Non-pigmented ciliary epithelial cell (primary cell): ENCODE measurements at places on chromosomes 3 and 15.

GRCh38 chr15:79816571-79816970 lies 80.2 kb downstream of the MTHFS start:
- DNase-seq = no peak

DNA sequence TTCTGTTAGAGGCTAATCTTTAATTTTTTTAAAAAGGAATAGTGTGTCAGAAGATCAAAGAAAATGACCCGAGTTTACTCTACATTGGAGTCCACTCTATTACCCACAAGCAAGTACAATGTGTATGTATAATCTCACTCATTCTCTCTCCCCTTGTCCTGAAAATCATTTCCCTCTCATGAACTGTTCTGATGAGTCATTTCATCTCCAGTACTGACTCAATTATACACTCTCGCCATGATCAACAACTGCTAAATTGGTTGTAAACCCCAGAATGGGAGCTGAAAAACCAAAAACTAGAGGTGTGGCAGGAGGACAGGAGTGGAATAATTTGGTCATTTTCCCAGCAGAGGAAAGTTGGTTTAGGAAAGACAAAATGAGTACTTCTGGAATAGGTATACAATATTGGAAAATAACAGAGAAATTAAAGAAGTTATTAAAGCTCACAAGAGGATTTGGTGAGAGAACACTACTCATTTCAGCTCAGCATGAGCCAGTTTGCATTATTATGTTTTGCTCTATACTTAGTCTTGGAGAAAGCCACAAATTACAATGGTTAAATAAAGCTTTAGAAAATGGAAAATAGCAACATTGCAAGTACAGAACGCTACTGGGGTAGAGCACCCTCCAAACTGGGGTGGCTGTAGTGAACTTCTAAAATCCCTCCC lies 144.3 kb upstream of the PFN2 start:
- peak; percentile 22 for DNase-seq

DNA sequence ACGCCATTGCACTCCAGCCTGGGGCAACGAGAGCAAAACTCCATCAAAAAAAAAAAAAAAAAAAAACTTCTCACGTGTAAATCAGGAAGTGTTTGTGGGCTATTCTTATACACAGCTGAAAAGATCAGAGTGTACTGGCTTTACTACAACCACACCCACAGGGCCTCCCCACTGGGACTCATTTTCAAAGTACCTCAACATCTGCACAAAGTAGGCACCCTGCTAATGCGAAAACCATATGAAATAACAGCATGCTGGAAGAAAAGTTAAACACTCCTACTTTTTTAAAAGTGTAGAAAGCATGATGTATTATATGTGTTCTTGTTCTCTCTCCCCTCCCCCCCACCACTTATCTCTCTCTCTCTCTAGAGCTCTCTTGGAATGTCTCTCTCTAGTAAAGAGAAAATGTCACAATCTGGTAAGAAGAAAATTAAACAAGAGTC lies 11.1 kb downstream of the UACA start:
- no peak for DNase-seq

- no peak for DNase-seq
These were observed 16.1 kb upstream of the DCBLD2 start for GRCh38 chr3:98917608-98918007.

DNA sequence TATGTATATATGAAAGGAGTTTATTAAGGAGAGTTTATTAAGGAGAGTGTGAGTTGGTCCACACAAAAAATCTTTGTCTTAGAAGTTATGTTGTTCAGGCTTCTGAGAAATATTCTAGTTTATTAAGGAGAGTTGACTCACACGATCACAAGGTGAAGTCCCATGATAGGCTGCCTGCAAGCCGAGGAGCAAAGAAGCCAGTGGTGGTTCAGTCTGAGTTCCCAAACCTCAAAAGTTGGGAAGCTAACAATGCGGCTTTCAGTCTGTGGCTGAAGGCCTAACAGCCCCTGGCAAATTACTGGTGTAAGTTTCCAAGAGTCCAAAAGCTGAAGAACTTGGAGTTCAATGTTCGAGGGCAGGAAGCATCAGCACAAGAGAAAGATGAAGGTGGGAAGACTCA lies 42.4 kb upstream of the DAZL start:
- DNase-seq = no peak

- DNase-seq = no peak
These were observed 7.1 kb upstream of the SLC30A4 start for GRCh38 chr15:45529613-45530012.

DNA sequence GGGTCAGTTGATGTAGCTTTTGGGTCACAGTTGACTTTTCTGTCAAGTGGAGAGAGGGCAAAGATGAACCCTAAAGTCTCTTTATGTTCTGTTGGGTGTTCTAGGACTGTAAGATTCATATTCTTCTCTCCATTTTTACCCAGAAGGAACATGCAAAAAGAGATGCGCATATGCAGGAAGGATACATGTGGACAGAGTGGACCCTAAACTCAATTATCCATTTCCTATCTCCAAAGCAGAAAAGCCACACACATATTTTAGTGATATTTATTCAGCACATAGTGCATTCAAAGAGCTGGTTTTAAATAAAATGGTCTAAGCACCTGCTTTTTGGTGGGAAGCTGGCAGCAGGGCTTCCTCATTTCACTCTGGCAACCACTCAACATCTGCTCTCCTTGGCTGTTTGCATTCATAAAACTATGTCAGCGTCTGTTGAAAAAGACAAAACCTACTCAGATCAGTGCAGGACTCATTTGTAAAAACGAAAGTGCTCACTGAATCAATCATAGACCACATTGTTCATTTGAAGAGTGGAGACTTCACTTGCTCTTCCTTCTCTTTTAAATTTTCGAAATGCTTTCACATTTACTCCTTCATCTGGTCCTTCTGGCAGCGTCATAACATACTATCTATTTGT lies 96.6 kb downstream of the SEMA6D start:
- no peak for DNase-seq

- DNase-seq = no peak
These were observed 54.6 kb downstream of the ARHGEF3 start for GRCh38 chr3:56747150-56747549.

DNA sequence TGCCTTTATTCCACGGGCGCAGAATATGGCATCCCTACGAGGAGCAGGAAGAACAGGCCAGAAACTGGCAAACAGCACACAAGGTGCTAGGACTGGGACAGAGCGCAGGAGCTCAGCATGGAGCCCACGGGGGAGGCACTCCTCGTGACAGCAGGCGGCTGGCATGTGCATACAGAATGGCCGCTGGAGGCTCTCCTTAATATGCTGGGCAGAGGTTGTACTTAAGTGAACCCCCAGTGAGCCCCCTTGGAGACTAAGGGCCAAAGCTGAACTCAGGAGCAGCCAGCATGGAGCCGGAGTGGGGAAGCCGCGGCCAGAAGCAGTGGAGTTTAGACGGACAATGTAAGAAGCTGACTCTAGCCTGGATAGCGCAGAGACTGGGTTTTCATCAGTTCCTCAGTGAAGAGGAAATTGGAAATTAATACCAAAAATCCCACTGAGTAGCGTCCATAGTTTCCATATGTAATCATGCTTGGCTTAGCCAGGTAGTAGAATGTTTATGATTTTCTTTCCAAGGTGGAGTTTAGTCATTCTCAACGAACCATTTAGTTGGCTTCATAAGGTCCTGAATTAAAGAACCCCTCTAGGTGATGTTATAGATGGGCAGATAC lies 69.4 kb downstream of the EPHB3 start:
- no peak for DNase-seq

DNA sequence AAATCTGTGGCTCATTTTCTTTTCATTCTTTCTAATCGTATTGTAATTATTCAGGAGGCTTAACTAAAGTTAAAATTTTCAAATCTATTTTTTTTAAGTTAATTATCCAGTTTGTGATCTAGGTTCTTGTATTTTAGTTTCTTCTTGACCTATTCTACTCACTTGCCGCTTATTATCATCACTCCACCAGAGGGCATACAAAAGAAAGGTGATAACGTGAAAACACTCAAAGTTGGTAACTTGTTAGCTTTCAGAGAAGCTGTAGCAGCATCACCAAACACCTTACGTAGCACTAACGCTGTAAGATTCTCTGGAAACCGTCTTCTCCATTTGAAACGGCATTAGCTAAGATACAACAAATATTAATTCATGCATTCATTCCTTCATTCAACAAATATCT lies 4.8 kb downstream of the GNB4 start:
- DNase-seq = no peak

DNA sequence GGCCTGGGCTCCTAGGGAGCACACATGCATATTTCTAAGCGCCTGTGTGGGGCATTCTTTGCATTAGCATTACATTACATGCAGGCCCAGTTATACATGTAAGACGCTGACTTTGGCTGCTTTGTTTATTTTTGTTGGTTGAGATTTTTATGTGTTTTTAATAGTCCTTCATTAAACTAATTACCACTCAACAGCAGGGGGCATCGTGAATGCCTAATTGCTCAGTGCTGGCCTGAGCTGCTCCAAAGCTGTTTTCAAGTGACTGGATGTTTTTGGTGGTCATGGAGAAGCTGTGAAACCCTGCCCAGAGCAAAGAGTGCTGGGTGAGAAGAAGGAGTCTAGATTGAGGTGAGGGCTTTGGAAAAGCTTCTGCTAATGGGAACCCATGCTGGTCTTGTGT lies 41.5 kb downstream of the GPD1L start:
- no peak for DNase-seq

DNA sequence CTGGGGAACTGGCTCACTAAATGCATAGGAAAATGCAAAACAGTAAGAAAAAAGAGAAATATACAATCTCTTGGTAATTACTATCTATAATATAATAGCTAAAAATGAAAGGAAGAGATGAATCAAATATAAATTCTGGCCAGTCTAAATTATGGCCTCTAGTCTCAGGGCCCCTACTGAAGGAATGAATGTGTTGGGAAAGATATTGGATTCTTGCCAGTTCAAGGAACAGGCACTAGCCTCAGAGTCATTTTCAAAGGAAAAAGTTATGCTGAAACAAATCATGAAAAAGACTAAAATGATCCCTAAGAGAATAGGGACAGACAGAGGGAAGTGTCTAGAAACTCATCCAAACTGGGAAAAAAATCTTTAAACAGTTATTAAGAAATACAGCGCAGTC lies 62.4 kb downstream of the C3orf80 start:
- no peak for DNase-seq

GRCh38 chr15:101035611-101036010 lies 116.5 kb downstream of the LRRK1 start:
- no peak for DNase-seq

GRCh38 chr3:2098398-2099027 lies at the start of gene CNTN4:
Gene CNTN4, plus strand, starts transcription at chr3:2098866.
- no peak for DNase-seq

GRCh38 chr3:141059816-141060215 lies 8.7 kb downstream of the SPSB4 start:
- DNase-seq = no peak

GRCh38 chr3:186990878-186991308 lies 60.6 kb downstream of the ST6GAL1 start:
- no peak for DNase-seq

GRCh38 chr15:76310475-76311099 lies 682 bp downstream of the ETFA start:
- DNase-seq = no peak

- no peak for DNase-seq
These were observed 6.1 kb upstream of the LTF start for GRCh38 chr3:46470831-46471230.

GRCh38 chr3:32078085-32078634 lies 28.3 kb upstream of the GPD1L start:
- DNase-seq = no peak

- no peak for DNase-seq
These were observed 79.8 kb upstream of the MFGE8 start for GRCh38 chr15:88992912-88993376.

GRCh38 chr3:127959873-127960272 lies 44.8 kb downstream of the KBTBD12 start:
- DNase-seq = no peak

DNA sequence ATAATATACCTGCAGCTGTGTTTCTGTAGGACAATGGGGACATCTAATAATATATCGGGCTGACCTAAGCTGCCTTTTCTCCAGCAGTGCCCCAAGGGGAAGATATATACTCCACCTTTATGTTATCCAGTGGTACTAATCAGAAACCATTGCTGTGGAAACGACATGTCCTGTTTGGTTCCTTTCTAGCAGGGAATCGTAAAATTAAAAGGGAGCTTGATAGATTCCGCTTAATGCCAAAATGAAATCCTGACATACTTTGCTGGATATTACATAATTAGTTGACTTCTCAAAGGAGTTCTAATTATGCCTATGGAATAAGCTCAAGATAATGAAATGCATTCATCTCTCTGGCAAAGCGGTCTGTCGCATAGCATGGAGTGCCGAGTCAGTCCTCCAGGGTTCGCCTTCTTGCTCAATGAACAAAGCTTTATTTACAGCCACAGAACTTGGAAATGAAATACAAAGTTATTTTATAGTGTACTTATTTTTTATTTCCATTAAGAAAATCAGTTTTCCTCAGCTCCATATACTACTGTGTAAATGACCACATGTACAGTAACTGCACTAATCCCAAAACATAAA lies 262.8 kb downstream of the LRTM1 start:
- DNase-seq = no peak

- no peak for DNase-seq
These were observed 40.2 kb downstream of the CLEC3B start for GRCh38 chr3:45066109-45066801.

- no peak for DNase-seq
These were observed 24.9 kb upstream of the WNT5A start for GRCh38 chr3:55511895-55512570.

DNA sequence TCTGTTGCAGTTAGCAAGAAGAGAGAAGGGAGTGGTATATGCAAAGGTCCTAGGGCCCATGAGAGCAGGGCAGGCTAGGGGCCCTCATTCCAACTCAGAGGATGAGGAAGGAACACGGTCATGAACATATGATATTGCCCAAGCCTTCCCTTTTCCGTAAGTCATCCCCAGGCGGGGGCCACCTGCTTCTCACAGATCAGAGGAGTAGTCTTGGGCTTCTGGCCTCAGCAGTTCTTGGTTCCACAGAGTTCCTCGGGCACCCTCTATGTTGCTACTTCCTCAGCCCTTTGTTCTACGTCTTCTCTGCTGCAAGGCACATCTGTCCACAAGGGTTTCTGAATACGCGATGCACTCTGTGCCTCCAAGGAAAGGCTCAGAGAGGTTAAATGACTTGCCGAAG lies 25.3 kb downstream of the EPHB3 start:
- no peak for DNase-seq
